ENCODE measurements at places on chromosomes 12 and 14.

- DNase-seq: no peak
These were observed 26.2 kb downstream of the VSX2 start for GRCh38 chr14:74265301-74265965.

DNA sequence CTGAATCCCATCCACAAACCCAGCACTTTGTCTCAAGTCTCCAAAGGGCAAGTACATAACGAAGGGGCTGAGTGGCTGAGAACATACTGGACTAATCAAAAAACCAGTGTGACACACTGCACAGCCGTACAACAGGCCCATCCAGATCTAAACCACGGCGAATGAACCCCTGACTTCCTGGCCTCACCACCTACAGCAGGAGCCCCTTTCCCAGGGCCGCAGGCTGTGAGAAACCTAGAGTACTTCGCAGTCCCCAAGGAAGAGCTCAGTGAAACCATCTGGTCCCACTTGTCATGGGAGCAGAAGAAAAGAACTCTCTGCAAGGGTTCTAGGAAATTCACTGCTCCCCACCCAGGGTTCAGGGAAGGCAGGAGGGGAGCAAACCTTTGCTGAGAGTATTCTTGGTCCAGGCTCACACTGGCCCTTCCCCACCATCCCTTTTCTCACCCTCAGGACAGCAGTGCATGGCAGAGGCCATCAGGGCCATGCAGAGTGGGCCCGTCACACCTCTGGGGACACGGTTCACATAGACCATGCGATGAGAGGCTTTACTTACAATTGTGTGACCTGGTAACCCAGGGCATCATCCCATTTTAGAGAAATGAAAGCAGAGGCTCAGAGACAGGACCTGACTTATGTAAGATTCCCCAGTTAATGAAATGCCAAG lies 192.8 kb downstream of the BCL11B start:
- DNase-seq: no peak

DNA sequence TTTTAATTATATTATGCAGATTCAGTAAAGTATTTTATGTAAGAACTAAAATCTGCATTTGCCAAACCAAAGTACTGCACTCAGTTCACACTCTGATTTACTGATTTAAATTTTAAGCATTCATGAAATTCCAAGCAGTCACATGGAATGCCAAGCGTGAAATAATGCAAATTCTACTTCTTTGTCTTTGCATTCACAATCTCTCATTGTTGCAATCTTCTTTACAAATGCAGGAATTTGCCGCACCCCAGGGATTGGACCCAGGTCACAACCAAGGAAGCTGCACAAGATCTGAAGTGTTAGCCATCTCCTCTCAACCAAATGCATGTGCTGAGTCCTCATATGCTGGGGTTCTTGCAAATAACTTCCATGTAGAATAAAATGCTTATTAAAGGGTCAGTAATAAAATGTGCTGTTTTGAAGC lies 71.9 kb downstream of the TUNAR start:
- no peak for DNase-seq

DNA sequence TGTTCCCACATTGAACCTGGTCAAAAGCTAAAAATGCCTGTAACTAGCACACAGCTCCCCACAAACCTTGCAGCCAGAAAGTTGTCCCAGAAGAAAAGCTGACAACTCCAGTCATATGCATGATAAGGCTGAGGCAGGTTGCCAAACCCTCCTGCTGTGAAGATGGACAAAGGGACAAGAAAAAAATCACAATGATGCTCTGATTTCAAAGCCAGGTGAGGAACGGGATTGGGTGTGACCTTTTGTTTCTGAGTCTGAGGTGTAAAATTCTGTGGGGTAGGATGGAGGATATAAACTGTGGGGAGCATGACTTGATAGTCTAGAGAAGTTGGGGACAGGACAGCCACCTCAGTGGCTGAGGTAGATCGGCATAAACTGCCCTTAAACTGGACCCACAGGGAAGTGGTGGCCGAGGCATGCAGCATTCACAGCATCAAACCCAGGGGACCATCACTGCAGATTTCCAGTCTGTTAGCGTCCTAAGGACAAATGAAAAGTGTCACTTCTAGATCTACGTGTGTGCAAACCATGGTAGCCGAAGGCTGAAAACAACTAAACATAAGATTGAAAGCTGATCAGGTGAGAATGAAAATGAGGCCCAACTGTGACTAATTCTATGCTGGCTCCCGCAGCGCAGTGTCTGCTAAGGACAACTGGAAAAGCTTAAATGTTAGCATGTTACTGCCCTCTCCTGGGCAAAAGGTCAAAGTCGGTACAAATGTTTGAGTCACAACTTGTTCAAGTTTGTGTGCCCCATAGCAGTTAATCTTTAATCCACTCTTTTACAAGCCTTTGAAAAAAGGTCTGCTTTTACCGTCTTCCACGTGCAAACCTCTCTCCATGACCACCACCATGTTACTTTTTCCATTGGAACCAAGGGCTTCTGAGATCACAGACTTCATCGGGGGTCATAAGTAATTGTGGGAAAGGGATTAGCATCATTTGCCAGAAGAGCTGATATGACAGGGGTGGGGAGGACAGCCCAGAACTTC lies 39.8 kb downstream of the GRIN2B start:
- peak; percentile 64 for DNase-seq

GRCh38 chr12:105983622-105984320 lies 155.0 kb downstream of the NUAK1 start:
- peak; percentile 48 for DNase-seq

All from ELR (cell line).